ENCODE measurements at places on chromosomes 16 and 17. TPM values are rescaled to one million over a fixed set of nuclear protein-coding genes. Genes with fewer than 3 reads are reported as not detected.

- H3K27ac ChIP-seq, result no peak overlapping the region
- H3K27me3 ChIP-seq, result peaks cover 13% of the 10 kb centered on the region
- DNase-seq, result no peak
Observed at GRCh38 chr17:62629556-62630364, 2.3 kb downstream of the MRC2 start.

DNA sequence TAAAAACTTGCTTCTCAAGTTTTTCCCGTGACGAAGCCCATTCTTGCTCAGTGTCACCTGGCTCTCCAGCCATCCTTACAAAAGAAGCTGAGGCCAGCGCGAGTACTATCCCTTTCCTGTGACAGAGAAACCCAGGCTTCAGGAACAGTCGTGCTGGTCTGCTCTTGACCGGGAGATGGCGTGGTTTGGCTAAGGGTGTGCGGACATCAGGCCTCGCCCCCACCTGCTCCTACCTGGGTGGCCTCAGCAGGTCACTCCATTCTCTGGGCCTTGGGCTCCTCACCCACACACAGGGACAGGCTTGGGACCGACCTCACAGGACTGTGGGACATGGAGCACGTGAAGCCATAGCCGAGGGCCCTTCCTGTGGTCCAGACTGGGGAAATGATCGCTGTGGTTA is 75.2 kb upstream of the CIBAR2 start:
- no peak overlapping the region for H3K27ac ChIP-seq
- H3K27me3 ChIP-seq, result peaks cover 8% of the 10 kb centered on the region
- H3K4me1 ChIP-seq, result no peaks in the 10 kb centered on the region
- no peaks in the 10 kb centered on the region for H3K36me3 ChIP-seq
- no peak overlapping the region for H3K4me3 ChIP-seq

DNA sequence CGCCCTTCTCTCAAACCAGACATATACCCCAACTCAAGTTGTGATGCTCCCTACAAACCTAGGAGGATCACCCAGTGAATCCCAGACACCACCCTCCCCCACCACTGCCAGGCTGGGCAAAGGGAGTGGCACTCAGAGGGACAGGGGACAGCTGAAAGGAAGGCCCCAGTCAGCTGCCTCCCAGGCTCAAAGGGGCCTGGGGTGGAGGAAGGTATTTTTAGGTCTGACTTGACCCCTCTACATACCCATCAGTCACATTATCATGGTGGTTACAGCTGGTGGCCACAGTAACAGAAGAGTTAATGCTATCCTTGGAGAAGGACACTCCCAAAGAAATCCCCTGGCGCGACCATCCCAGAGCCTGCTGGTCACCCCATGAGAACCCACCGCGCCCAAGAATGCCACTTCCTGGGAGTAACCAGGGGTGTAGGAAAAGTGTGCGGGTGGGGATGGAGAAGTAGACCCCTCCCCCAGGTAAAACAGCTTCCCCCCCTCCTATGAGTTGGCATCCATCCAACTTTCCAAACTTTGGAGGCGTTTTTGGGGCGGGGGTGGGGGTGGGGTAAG is 1.1 kb downstream of the CACNB1 start:
- no peaks in the 10 kb centered on the region for H3K36me3 ChIP-seq
- peak overlapping the region; percentile 65 for H3K4me3 ChIP-seq
- no peaks in the 10 kb centered on the region for H3K27me3 ChIP-seq
- DNase-seq, result no peak

DNA sequence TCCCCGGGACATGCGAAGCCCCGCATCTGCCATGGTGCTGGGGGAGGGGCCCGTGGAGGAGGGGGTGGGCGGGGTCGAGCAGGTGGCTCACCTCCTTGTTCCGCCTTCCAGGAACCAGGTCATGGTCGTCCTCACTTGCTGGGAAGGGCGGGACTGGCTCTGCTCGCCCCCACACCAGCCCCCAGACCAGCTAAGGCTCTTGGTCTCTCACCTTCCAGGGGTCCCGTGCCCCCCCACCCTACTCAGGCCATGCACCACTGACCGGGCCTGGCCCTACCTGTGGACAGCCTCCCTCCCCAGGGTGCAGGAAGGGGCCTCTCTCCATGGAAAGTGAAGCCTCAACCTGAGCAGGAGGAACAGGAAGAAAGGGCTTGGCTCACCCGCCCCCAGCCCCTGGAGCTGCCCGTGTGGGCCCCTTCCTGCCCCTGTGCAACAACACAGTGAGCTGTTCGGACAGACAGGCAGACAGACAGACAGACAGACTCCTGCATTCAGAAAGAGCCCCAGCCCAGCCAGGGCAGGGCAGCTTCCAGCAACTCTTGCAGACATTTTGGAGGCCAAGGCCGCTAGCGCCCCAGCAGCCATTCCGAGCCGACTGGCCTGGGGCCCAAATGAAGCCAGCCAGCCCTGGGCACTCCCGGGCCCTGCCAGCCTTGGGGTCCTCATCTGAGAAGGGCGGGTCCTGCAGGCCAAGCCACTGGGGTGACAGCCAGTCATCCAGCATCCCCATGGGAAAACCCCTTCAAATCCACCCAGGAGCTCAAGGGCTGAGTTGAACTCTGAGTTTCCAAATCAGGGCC is 8.1 kb upstream of the KREMEN2 start:
- H3K36me3 ChIP-seq, result no peaks in the 10 kb centered on the region
- DNase-seq, result no peak
- H3K4me3 ChIP-seq, result no peak overlapping the region
- H3K4me1 ChIP-seq, result peaks cover 26% of the 10 kb centered on the region
- H3K27ac ChIP-seq, result no peak overlapping the region
- peaks cover 34% of the 10 kb centered on the region for H3K27me3 ChIP-seq

Gene LLGL1
- total RNA-seq, result 15.7 TPM

DNA sequence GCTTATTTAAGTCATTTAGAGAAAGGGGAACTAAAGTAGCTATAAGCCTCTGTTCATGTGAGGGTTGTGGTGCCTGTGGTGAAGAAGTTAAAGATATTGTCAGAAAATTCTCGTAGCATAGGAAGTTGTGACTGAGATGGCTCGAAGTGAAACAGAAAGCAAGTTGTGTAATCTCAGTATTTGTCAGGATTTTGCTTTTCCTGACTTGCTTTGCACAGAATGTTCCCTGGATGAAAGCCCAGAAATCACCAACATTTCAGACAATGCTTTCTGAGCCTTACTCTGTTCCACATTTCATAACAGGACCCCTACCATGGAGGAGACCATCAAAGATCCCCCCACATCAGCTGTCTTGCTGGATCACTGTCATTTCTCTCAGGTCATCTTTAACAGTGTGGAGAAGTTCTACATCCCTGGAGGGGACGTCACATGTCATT is 10.6 kb downstream of the CALCOCO2 start:
- peak overlapping the region; percentile 91 for H3K27ac ChIP-seq
- H3K27me3 ChIP-seq, result no peaks in the 10 kb centered on the region
- peak; percentile 83 for DNase-seq

GRCh38 chr16:4498546-4499195 is 22.5 kb downstream of the HMOX2 start:
- H3K4me3 ChIP-seq, result no peak overlapping the region
- no peak for DNase-seq
- peaks cover 13% of the 10 kb centered on the region for H3K4me1 ChIP-seq
- H3K36me3 ChIP-seq, result peaks cover 19% of the 10 kb centered on the region
- H3K27ac ChIP-seq, result no peak overlapping the region

Gene RCVRN
- not detected for total RNA-seq

Gene AGRP
- total RNA-seq, result not detected

- H3K4me1 ChIP-seq, result no peaks in the 10 kb centered on the region
- no peaks in the 10 kb centered on the region for H3K27me3 ChIP-seq
- H3K36me3 ChIP-seq, result no peaks in the 10 kb centered on the region
- no peak overlapping the region for H3K4me3 ChIP-seq
- no peak for DNase-seq
- no peak overlapping the region for H3K27ac ChIP-seq
Observed at GRCh38 chr17:52170963-52171572, 12.6 kb upstream of the CA10 start.

DNA sequence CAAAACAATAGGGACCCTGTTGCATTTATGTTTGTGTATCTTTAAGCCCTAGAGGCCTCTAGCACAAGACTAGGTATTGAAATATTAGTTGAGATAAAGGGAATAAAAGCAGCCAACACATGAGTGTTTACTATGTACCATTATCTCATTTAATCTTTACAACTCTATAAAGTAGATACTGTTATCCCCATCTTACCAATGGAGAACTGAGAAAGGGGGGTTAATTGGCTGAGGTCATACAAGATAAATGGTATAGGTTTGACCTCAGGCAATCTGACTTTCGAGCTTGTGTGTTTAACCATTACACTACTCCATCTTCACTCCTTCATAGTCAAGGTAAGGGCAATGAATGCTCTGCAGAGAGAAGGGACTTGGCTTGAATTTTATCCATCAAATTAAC is 26.3 kb upstream of the STAC2 start:
- H3K4me1 ChIP-seq, result no peaks in the 10 kb centered on the region
- no peak for DNase-seq
- H3K27me3 ChIP-seq, result no peaks in the 10 kb centered on the region
- no peak overlapping the region for H3K27ac ChIP-seq
- H3K4me3 ChIP-seq, result no peak overlapping the region

- no peak overlapping the region for H3K27ac ChIP-seq
- H3K36me3 ChIP-seq, result peaks cover 7% of the 10 kb centered on the region
- no peak overlapping the region for H3K4me3 ChIP-seq
- H3K4me1 ChIP-seq, result no peaks in the 10 kb centered on the region
- no peak for DNase-seq
Observed at GRCh38 chr17:56929362-56929969, 15.6 kb upstream of the TRIM25 start.

DNA sequence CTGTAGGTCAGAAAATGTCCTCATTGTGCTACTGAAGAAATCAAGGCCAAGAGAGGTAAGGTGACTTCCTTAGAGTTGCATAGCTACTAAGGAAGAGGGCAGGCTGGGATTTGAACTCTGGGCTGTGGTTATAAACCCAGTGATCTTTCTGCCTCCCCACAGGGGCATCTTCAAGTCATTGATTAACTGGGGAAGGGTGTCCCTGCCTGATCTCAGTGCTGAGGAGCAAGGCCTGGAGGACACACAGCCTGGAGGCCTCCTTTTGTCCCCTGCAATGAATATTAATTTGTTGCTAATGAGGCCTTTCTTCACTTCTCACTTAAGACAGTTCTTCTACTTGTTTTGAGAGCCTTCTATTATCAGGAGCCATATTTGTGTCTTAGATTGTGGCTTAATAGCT is 83.8 kb downstream of the KATNIP start:
- H3K4me3 ChIP-seq, result no peak overlapping the region
- H3K4me1 ChIP-seq, result no peaks in the 10 kb centered on the region
- no peaks in the 10 kb centered on the region for H3K27me3 ChIP-seq
- peaks cover 10% of the 10 kb centered on the region for H3K36me3 ChIP-seq
- H3K27ac ChIP-seq, result no peak overlapping the region

Gene KCNH4
- total RNA-seq, result 0.51 TPM

DNA sequence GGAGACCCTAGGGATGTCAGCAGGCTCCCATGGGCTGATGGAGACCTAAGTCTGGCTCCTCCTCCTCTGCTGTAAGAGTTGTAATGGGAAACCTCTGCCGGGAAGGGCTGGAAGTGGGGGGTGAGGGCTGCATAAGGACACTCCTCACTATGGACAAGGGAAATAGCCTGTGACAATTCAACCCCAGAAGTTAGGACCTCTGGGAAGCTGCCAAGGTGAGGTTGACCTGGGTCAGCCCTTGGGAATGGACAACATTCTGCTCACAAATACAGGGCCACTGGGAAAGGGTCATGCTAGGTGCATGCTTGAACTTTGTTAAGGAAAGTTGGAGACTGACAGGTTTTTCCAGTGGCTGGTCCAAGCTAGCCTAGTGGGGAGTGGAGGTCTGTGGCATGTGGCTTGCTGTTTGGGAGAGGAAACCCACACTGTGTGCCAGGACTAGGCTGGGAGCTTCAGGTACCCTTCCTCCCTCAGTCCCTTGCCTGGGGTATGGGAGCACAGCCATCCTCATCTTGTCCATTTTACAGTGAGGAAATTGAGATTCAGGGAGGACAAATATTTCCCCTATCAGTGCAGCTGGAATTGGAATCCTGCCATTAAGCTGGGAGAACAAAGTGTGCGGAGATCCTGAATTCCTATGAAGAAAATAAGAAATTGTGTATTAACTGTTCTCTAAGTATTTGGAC is 190.4 kb downstream of the SALL1 start:
- no peak overlapping the region for H3K4me3 ChIP-seq
- no peaks in the 10 kb centered on the region for H3K27me3 ChIP-seq
- no peak overlapping the region for H3K27ac ChIP-seq
- H3K36me3 ChIP-seq, result no peaks in the 10 kb centered on the region
- H3K4me1 ChIP-seq, result no peaks in the 10 kb centered on the region

GRCh38 chr16:57355898-57356414 is 2.6 kb upstream of the CCL22 start:
- H3K27ac ChIP-seq, result no peak overlapping the region
- H3K27me3 ChIP-seq, result peaks cover 2% of the 10 kb centered on the region
- H3K4me1 ChIP-seq, result peaks cover 8% of the 10 kb centered on the region
- DNase-seq, result no peak
- no peak overlapping the region for H3K4me3 ChIP-seq
- no peaks in the 10 kb centered on the region for H3K36me3 ChIP-seq

Gene CACNG1
- not detected for total RNA-seq

Gene PRR15L
- not detected for total RNA-seq

- H3K4me1 ChIP-seq, result no peaks in the 10 kb centered on the region
- no peak overlapping the region for H3K27ac ChIP-seq
- no peaks in the 10 kb centered on the region for H3K36me3 ChIP-seq
- H3K27me3 ChIP-seq, result no peaks in the 10 kb centered on the region
Observed at GRCh38 chr17:56793531-56793930, 40.2 kb downstream of the C17orf67 start.

- H3K36me3 ChIP-seq, result no peaks in the 10 kb centered on the region
- H3K4me3 ChIP-seq, result no peak overlapping the region
- H3K4me1 ChIP-seq, result no peaks in the 10 kb centered on the region
- DNase-seq, result no peak
Observed at GRCh38 chr17:60941028-60941427, 263.4 kb downstream of the BCAS3 start.

Gene ITGAX
- total RNA-seq, result 51.7 TPM

DNA sequence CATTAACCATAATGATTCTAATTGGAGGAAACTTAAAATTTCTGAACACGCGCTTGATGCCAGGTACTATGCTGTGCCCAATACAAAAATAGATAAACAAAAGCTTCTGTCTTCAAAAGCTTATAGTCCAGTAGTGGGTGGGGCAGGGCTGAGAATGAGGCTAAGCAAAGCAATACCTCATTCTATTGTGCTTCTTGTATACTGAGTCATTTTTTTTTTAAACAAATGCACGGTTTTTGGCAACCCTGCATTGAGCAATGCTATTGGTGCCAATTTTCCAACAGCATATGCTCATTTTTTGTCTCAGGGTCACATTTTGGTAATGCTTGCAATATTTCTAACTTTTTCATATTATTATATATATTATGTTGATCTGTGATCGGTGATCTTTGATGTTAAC is 34.7 kb upstream of the HNF1B start:
- H3K27ac ChIP-seq, result no peak overlapping the region
- no peak for DNase-seq
- H3K4me1 ChIP-seq, result peaks cover 19% of the 10 kb centered on the region
- H3K27me3 ChIP-seq, result no peaks in the 10 kb centered on the region

DNA sequence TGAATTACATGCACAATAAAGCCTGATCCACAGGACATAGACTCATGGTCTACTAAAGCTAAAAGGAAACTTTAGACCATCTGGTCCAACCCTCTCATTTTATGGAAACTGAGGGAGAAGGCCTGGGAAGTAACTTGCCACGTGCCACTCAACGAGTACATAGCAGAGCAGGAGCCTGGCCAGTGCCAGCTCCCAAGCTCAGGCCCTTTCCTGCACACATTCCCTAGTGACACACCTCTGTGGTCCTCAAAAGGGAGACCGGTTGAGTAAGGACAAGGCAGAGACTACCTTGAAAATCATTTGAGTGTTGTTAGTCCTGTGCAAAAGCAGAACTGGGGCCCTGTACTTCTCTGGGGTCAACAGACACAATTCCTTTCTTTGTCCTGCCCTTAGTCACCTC is 2.8 kb downstream of the CCL4L2 start:
- DNase-seq, result no peak
- no peaks in the 10 kb centered on the region for H3K36me3 ChIP-seq
- H3K27me3 ChIP-seq, result no peaks in the 10 kb centered on the region
- no peak overlapping the region for H3K4me3 ChIP-seq
- H3K27ac ChIP-seq, result no peak overlapping the region

Data from B cell (primary cell).